ENCODE measurements at places on chromosomes 13 and 19.

DNA sequence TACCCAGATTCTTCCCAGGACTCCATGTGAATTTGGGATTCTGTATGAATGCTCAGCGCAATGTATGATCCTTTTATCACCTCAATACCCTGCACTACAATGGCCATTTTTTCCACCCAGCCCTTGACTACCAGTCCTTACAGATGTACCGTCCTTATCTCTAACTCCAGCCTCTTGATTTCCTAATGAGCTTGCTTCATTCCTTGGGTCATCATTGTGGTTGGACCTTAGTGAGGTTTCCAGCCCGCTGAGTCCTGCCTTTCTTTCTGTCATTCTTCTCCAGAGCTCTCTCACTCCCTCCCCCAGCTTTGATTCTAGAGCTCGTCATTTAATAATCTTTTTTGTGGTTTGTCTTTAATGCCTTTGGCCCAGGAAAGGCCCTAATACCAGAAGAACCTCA is 438.5 kb downstream of the ZNF536 start:
- no peak for DNase-seq

- DNase-seq, result no peak
Measured at GRCh38 chr13:75628801-75629200, 7.3 kb upstream of the LMO7 start.

- no peak for DNase-seq
Measured at GRCh38 chr19:45400192-45400591, 4.7 kb downstream of the PPP1R13L start.

GRCh38 chr19:48196321-48196763 is 25.9 kb downstream of the ZSWIM9 start:
- no peak for DNase-seq

GRCh38 chr13:43652760-43653159 is 134.0 kb downstream of the ENOX1 start:
- DNase-seq, result no peak

- DNase-seq, result no peak
Measured at GRCh38 chr13:89363144-89363543, 1692.0 kb downstream of the SLITRK5 start.

- DNase-seq, result no peak
Measured at GRCh38 chr13:48818495-48819356, 157.0 kb upstream of the FNDC3A start.

DNA sequence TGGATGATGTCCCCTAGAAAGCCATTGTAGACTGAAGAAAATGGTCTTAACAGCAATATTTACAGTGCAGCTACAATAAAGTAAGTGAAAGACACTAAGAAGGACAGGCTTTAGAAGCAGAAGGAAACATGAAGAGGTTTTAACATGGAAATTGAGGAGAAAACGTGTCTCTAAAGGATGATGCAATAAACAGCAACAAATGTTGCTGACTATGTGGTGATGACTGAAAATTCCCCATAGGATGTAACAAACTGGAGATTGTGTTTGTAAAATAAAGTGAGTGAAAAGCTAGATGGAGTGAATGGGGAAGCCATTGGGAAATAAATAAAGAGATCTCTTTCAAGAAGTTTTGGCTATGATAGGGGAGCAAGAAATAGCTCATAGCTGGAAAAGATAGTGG is 186.7 kb upstream of the IPO5 start:
- no peak for DNase-seq

DNA sequence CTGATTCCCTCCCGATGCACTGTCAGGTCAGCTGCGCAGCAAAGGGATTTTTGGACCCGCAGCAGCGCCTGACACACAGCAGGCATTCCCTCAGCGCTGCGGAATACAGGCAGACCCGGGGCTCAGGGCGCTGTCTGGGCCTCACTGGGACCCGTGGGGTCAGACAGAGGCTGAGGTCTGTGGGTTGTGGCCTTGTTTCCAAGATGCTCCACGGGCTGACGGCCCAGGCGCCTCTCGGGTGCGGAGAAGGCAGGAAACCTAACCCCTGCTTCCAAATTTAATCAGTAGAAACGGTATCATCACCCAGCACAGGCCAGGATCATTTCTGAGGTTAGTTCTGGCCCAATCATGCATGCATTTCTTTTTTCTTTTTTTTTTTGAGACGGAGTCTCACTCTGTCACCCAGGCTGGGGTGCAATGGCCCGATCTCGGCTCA is 686 bp upstream of the RNF126 start:
- no peak for DNase-seq

GRCh38 chr13:67961331-67961730 is 731.2 kb upstream of the PCDH9 start:
- DNase-seq, result no peak

- DNase-seq, result no peak
Measured at GRCh38 chr19:39299404-39299803, 3.2 kb downstream of the IFNL1 start.

DNA sequence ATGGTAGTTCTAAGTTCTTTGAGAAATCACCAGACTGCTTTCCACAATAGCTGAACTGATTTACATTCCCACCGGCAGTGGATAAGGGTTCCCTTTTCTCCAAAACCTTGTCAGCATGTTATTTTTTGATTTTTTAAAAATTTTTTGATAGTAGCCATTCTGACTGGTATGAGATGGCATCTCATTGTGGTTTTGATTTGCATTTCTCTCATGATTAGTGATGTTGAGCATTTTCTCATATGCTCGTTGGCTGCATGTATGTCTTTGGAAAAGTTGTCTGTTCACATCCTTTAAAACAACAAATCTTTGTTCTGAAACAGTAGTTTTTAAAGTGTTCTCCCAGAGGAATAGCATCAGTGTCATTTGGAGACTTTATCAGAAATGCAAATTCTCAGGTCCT is 77.5 kb upstream of the POMP start:
- no peak for DNase-seq

Measured in NCI-H1417 treated with DMSO at 0.1 percent for 48 hours (cell line).